Body of pancreas (tissue), 4 donors: ENCODE measurements at places on chromosomes 12 and 14. TPM values are rescaled to one million over a fixed set of nuclear protein-coding genes. Genes with fewer than 3 reads are reported as not detected.

DNA sequence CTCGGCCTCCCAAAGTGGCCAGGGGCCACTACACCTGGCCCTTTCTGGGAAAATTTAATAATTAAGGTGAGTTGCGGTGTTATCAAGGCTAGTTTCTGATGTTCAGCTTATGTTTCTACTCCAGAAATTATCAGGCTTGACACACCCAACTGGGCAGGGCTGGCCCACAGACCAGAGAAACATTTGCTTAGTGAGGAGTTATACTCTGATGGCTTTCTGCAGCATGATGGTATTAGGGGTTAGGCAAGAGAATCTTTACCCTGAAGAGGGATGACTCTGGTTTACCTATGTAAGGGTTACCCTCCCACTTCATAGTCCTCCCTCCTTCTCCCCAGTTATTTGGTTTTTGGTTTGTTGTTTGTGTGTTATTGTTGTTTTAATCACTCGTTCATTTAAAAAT lies 24.5 kb upstream of the HECTD1 start:
- no peak for DNase-seq

- DNase-seq = no peak
Observed at GRCh38 chr14:65210118-65210821, 108.0 kb upstream of the MAX start.

DNA sequence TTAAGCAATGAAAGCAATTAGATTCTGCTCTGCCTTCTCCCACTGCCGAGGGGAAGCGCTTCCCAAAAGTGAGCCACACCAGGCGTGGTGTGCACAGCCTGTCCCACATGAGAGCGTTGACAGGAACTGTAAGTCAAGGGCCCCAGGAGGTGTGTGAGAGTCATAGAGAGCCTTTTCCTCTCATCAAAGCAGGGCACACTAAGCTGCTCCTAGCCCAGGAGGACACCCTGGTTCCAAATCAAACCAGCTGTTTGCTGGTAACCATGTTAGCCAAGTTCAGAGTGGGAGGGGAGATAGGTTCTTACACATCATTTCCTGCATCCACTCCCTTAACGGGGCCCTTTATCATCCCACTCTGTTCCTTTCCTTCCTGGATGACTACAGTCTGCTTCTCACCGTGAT lies 98.3 kb downstream of the SPTSSA start:
- no peak for DNase-seq

GRCh38 chr12:116490471-116490870 lies 68.7 kb upstream of the MAP1LC3B2 start:
- DNase-seq = no peak

The NEUROD4 gene
- total RNA-seq = not detected

The ATL1 gene
- 5.4 TPM for total RNA-seq

The POTEG gene
- total RNA-seq = not detected

The SLC10A1 gene
- total RNA-seq = not detected

The PCED1B gene
- total RNA-seq = 14.2 TPM

The CLEC14A gene
- total RNA-seq = 16.8 TPM
